Stimulated activated CD4-positive, alpha-beta T cell treated with anti-CD3 and anti-CD28 coated beads, Interleukin-15, amount 100 ng/mL, for 24 hours (primary cell): ENCODE measurements at places on chromosomes 2 and 18.

DNA sequence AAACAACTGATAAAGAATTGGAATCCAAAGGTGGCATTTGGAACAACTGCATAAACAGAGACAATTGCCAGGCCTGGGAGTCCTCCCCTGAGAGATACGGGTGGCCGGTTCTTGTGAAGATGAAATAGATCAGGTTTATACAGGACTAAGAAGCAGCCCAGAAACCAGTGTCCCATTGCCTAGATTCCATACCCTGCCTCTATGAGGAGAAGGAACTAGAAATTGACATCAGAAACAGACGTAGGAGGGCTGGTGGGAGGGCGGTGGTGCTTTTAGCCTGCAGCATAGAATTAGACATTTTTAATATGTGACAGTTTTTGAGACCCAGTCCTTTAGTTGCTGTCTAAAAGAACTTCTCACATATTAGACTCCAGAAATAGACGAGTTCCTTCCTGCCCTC, 11.8 kb upstream of the SH3BP4 start:
- DNase-seq: no peak

GRCh38 chr2:167814881-167815718, 432.3 kb downstream of the STK39 start:
- DNase-seq: no peak

- no peak for DNase-seq
Measured at GRCh38 chr2:191922736-191923651, 76.1 kb upstream of the CAVIN2 start.

DNA sequence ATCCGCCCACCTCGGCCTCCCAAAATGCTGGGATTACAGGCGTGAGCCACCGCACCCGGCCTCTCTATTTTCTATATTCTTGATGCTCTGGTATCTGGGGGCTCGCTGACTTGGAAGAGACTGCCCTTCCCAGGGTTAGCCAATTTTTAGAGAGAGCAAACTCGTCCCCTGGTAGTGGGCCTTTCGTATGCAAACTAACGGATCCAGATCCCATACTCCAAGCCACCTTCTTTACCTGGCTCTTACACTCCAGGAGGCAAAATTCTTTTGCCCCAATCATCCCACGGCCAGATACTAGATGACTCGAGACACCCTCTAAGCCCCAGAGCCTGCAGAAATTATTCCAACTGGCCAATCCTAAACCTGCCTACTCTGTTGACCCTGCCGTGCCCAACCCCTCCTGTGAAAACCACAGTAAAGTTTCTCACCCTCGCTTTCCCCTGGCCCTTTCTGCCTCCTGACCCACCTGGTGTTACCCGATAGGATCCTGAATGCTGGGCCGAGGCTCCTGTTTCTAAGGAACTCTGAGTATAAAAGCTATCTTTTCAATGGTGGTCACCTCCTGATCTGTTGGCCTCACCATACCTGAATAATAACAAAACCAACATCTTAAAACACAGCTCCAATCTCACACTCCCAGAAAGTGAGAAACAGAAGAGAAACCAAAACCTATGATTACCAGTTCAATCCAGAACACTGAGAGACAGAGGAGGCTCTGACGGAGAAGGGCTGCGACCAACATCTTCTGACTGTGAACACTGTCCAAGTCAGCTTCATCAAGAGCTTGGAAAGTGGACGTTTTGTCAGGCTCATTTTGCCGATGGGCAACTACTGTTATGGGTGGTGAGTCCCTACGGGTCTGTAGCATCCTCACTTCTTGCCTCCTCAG, 57.6 kb upstream of the ZNF532 start:
- DNase-seq: no peak

- no peak for DNase-seq
Measured at GRCh38 chr2:26491563-26492167, 13.7 kb upstream of the OTOF start.

- no peak for DNase-seq
Measured at GRCh38 chr2:190178066-190178722, 115.7 kb upstream of the MSTN start.

DNA sequence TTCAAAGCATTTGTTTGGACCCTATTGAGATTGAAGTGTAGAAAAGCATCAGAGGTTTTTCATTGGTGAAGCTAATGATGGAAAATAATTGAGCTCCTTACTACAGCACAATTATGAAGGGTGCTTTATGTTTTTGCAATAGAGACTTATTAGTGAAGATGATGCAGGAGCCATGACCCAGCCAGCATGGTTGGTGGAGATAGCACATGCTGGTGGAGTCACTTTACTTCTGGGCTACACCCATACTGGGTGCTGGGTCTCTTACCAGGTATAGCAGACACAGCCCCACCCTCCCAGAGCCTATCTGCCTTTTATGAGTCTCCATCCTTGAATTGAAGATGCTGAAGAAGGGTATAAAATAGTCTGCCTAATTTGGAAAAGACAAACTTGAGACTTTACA, 3.6 kb downstream of the ACP1 start:
- DNase-seq: no peak

DNA sequence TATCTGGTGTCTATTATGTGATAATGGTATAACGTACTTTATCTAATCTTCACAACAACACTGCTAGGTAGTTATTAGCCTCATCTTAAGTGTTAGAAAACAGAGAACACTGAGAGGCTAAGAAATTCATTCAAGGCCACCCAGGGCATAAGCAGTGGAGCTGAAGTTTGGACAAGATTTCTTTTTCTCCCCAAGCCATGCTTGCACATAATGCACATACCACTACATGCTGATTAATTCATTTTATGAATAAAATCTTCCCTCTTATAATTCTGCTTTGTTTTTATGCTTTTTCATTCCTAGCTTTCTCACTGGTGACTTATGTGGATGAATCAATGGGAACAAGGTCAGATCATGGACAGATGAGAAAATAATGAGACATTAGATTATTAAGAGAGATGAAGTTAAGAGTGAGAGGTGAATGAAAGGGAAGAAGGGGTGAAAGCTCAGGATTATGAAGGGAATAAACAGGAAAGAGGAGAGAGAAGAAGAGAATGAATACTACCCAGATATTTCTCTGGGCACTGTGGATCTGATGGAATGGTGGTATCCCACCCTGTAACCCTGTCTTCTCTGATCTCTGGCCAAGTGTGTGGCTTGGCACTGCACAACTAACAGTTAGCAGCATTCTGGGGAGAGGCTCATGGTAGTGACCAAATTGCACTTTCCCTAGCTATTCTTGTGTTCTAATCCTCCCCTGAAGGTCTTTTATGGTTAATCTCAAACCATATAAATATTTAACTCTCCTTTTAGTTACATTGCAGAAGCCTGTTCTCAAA, 17.7 kb upstream of the GALNT3 start:
- no peak for DNase-seq

DNA sequence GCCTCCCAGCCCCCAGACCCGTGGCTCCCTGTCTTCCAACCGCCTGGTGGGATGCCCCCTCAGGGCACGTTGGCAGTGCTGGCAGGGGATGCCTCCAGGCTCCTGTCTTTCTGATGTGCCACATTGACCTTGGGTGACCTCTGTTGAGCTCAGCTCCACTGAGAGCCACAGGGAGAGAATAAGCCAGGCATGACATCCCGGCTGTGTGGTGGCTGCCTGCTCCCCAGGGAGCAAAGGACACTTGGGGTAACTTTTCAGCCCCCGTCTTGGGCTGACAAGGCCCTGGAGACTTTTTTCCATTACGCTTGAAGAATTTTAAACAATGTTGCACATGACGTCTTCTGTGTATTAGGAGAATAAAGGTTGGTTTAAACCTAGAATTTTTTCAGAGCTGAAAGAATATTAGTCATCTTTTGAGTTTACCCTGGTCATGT, 246.0 kb downstream of the TSN start:
- DNase-seq: no peak

DNA sequence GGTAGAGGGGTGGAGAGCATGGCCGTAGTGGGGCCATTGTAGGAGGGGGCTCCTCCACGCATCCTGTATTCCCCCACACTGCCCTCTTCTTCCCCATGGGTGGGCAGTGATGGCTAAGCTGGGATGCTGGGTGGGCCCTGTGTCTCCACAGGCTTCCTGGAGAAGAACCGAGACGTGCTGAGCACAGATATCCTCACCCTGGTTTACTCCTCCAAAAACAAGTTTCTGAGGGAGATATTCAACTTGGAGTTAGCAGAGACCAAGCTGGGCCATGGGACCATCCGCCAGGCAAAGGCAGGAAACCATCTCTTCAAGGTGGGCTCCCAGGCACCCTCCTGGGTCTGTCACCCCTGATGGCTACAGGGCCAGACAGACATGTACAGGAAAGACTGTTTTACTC, 52.8 kb downstream of the MYO7B start:
- no peak for DNase-seq

GRCh38 chr2:24471662-24472061, 19.4 kb upstream of the NCOA1 start:
- DNase-seq: no peak

DNA sequence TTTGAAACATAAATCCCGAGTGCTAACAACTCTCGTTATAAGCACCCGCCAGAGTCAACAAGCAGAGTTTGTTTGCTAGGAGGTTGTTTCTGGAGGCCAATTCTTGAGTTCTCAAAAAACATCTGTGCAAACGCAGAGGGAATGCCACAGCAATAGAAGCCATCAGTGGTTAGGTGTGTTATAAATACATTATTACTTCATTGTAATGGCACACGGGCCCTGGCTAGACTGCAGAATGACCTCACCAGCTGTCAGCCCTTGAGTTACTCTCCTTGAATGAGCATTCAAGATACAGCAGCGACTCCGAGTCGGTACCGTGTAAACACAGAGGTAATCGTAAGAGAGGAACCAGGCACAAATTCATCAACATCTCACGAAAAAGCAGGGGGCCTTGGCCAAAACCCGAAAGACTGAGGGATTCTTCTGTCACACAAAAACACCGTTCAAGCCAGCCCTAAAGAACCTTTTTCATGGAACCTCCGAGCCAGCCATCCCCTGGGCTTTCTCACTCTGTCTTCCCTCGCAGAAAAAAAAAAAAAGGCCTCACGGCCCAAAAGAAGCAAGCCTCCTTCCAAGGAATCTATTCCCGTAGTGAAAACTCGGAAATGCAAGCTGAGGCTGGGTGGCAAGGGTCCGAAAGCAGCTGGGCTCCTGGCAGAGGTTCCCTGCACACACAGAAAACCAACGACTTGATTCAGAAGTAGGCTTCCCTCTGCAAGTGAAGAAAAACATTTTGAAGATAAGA, 133.7 kb upstream of the MEIS1 start:
- DNase-seq: no peak

GRCh38 chr18:77711096-77711495, 461.4 kb downstream of the GALR1 start:
- no peak for DNase-seq

DNA sequence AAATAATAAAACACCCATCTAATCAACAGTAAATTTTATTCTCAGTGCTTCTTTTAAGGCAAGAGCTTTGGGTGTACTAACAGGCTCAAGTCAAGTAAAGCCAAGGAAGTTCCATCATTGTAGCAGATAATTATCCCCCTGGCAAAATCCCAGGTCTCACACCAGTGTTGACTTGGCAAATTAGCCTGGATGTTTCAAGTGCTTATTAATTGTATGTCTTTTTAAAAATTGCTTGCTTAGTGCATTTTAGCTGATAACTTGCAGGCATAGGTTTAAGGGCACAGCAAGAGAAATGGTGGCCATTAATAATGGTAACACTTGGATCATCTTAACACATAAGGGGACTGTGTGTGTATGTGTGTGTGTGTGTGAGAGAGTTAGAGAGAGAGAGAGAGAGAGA, 42.0 kb upstream of the FMNL2 start:
- DNase-seq: no peak

DNA sequence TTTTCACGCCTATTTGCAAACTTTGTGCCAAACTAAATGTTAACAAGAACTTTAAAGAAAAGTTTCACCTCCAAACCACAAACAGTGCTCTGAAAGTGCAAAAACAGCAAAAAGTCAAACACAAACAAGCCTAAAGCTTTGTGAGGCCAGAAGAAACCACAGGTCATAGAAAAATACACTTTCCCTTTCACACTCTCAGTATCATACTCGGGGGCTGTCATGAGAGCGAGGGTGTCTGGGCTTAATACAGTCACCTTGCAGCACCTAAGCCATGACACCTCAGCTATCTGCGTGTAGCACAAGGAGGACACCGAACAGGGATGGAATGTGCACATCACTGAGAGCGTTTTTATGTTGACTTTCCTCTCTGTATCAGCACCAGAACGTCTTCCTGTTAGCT, 26.6 kb upstream of the SEH1L start:
- peak; percentile 24 for DNase-seq

GRCh38 chr2:112889976-112890375, 21.0 kb upstream of the IL37 start:
- DNase-seq: no peak

GRCh38 chr2:200077210-200077650, 121.8 kb downstream of the MAIP1 start:
- DNase-seq: no peak

DNA sequence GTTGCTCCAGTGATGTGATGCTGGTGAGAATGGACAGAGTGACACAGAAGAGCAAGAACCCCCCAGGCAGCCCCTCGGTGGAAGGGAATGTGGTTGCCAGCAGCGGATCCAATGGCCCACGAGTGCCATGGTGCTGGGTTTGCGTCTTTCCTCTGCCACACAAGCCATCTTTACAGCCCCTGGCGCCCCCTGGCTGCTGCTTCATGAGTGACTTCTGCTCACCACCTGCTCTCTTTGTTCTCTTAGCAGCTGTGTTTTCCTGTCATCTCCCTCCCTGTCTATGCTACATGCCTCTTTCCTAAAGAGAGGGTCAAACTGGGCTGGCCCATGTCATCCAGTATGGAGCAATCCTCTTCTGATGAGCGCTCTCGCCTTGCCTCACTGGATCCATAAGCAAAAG, 300.0 kb upstream of the SMIM21 start:
- peak; percentile 59 for DNase-seq
